ENCODE measurements at places on chromosomes 16 and 17. TPM values are rescaled to one million over a fixed set of nuclear protein-coding genes. Genes with fewer than 3 reads are reported as not detected.
A peak's percentile ranks its signal among the peaks of the same experiment; 100 is the strongest.

GRCh38 chr17:4436846-4437245, 3.1 kb downstream of the SPNS3 start:
- DNase-seq = no peak

DNA sequence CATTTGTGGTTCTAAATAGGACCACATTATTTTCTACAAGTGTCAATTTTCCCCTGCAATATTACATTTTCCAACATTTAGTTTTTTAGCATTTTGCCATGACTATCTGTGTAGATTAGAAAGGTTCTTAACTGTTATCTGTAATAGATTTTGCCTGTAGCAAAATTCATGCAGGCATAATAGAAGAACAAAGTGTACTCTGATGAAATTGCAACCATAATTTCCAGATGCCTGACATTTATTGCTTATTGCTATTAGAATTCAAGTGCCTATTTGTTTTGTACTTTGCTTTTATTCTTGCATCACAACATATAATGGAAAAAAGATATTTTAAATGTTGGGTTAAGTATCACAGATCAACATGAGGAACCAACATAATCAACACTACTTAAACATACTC, 337.7 kb downstream of the TOX3 start:
- DNase-seq = no peak

SHCBP1 gene
- total RNA-seq = 6.0 TPM

DNA sequence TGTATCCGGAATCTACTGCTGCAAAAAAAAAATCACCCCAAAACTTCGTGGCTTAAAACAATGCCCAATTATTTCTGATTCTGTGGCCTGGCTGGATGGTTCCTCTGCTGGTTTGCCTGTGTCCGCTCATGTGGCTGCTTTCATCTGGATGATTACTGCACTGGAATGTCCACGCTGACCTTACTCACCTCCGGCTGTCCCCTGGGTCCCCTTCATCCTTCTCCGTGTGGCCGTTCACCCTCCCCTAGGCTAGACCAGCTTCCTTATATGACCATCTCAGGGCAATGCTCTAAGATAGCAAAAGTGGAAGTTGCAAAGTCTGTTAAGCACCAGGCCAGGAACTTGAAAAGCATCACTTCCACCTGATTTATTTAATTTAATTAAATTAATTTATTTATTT, 31.4 kb upstream of the SPNS2 start:
- no peak for DNase-seq

DNA sequence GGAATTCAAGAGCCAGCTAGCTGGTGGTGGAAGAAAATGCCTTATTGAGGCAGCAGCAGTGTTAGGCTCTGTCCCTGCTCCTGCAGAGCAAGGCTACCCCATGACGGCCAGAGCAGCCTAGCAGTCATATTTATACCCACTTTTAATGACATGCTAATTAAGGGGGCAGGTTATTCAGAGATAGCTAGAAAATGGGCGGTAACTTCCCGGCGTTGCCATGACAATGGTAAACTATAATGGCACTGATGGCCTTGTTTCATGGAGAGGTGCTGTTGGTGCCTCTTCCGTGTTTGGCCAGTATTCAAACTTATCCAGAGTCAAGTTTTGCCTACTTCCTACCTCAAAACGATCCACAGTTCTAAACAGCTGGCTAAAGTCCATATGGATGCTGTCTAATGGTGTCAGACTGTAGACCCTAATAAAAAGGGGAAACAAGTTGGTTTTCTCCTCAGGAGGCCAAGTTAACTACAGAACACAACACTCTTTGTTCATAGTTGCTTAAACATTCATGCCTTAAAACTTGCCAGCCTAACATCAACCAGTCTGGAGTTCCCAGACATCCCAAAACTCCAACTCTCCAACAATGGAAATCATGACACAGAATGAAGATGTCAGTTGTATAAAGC, 3.7 kb upstream of the SCNN1B start:
- DNase-seq = no peak

GRCh38 chr17:50187751-50188530, 13.5 kb downstream of the COL1A1 start:
- no peak for DNase-seq

DNA sequence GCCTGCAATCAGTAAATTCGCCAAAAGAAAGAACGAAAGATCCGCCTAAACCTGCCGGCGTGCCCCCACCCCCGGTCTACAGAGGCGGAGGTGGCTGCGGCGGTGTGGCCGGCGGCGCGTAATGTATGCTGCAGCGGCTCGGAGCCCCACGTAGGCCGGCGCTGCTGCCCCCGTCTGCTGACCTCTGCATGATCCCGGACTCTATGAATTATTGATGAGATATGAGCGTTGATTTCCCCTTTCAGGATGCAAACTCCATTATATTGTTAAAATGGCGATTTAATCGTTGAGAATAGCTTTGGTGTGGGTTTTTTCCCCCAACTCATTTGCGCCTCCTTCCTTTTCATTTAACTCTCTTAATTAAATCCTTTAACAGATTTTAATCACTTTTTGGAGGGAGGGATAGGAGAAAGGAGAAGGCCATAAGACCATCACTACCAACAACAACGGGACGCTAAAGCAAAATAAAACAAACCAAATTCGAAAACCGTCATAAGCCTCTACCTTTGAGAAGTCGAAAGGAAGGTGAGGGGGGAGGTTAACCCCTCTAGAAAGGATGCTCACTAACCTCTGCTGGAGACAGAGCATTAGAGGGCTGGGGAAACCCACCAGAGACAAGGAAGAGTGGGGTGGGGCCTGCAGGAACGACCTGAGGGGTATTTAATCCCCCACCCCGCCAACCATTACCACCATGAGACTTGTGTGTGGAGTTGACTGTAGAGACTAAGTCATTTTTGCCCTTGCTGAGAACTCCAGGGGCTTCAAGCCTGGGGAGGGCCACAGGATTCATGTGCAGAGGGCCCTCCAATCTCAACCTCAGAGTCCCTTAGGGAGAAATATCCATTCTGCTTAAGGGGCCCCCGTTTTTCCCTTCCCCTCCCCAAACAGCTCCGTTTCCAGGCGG, 3.4 kb downstream of the HOXB3 start:
- DNase-seq = no peak

DNA sequence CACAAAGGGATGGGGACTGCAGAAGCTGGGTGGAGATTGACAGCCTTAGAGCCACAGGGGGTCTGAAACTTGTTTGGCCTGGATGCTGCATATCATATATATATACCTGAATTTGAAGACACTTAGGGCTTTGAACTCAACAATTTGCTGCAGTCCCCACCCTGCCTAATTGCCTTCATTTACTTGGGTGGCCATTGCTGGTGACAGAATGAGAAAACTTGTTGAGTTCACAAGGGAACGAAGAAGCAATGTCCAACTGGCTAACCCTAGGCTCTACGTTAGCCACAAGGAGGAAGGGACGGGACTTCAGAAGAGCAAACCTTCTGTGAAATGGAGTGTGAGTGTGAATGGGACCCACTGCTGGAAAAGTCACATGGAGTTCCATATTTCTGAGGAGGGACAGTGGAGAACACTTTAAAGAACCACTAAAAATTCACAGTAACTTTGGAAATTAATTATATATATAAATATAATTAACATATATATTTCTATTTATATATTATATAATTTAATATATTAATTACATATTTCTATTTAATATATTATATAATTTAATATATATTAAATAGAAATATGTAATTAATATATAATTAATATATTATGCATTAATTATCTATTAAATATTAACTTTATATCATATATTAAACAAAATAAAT, 215.3 kb upstream of the SOX9 start:
- DNase-seq = no peak

DNA sequence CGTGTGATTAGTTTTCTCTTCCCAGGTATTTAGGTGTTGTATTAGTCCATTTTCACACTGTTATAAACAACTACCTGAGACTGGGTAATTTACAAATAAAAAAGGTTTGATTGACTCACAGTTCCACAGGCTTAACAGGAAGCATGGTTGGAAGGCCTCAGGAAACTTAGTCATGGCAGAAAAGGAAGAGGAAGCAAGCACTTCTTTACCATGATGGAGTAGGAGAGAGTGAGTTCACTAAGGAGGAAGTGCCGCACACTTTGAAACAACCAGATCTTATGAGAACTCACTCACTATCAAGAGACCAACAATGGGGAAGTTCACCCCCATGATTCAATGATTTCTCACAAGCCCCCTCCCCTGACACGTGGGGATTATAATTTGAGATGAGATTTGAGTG, 1343.7 kb upstream of the GOT2 start:
- DNase-seq = no peak

DNA sequence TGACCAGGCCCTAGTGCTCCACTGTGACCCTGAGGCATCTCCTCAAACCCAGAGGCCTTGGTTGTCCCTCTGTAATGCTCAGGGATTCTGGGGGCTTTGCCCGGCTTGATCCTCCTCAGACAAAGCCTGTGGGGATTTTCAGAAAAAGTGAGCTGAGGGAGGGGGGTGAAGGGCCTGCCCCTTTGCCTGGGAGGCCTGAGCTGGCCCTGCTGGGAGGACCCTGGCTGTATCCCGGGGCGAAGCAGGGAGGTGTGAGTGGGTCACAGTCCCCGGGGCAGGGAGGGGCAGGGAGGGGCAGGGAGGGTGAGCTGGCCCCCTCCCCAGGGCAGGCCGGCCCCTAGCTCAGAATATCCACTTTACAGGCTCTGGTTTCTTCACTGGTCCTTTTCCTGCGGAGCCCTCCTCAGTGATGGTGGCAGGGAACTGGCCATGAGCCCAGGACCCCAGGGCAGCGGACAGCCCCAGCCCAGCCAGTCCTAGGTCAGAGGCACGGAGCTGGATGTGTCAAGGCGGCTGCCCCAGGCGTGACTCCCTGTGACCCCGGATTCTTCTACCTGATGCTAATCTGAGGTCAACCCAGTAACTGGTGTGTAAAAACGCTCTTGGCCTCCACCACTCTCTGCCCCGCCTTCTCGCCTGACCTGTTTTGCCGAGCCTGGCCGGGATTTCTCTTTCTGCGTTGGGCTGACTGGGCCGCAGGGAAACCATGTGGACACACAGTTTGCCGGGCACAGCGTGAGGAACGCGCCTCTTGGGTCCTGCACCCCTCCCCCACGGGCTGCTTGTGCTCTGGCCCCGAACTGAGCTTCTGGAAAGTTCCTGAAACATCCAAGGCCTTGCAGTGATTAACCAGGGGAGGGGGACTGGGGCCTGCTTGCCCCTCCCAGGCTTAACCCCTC, 5.8 kb upstream of the FASN start:
- no peak for DNase-seq

- no peak for DNase-seq
Measured at GRCh38 chr16:3058139-3059030, 7.1 kb upstream of the IL32 start.

GRCh38 chr16:79437764-79438751, 162.5 kb downstream of the MAF start:
- DNase-seq = no peak

TMEM238L gene
- not detected for total RNA-seq

GRCh38 chr17:67244431-67245072, 444 bp downstream of the HELZ start:
- DNase-seq = no peak

GRCh38 chr17:77326636-77327035, 185.9 kb downstream of the SEC14L1 start:
- no peak for DNase-seq

- DNase-seq = no peak
Measured at GRCh38 chr17:40915199-40915661, 22.2 kb downstream of the KRT23 start.

TPSG1 gene
- total RNA-seq = not detected

DNA sequence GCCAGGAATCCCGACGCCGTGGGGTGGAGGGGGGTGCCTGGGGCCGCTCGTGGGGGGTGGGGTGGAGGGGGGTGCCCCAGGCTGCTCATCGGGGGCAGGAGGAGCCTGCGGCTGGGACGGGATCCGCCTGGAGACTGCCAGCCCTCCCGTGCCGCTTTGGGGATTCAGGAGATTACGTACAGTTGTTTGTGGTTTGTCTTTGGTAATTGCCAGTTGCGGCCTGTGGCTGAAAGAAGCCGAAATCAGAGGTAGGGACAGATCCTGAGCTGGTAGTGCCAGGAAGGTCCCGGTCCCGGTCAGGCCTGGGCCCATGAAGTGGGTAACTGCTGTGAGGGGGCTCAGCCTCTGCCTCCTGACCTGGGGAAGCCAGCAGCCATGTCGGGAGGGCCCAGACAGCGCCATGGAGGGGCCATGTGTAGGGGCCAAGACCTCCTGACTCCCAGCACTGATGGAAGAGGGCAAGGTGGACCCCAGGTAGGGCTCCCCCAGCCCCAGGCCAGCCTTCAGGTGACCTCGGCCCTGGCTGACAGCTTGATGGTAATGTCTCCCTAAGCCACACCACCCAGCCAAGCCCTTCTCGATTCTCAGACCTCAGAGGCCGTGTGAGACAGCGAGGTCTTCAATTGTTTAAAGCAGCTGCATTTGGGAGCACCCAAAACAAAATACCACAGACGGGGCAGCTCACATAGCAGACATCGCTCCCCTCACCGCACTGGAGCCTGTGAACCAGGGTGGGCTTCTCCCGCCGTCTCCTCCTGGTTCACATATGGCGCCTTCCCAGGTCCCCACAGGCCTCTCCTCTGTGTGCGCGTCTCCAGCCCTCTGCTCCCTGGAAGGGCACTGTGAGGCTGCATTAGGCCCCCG, 34.9 kb upstream of the SSTR5 start:
- DNase-seq = no peak

- DNase-seq = no peak
Measured at GRCh38 chr16:19688396-19689024, 29.5 kb downstream of the KNOP1 start.

SOX9 gene
- total RNA-seq = 19.7 TPM

DNA sequence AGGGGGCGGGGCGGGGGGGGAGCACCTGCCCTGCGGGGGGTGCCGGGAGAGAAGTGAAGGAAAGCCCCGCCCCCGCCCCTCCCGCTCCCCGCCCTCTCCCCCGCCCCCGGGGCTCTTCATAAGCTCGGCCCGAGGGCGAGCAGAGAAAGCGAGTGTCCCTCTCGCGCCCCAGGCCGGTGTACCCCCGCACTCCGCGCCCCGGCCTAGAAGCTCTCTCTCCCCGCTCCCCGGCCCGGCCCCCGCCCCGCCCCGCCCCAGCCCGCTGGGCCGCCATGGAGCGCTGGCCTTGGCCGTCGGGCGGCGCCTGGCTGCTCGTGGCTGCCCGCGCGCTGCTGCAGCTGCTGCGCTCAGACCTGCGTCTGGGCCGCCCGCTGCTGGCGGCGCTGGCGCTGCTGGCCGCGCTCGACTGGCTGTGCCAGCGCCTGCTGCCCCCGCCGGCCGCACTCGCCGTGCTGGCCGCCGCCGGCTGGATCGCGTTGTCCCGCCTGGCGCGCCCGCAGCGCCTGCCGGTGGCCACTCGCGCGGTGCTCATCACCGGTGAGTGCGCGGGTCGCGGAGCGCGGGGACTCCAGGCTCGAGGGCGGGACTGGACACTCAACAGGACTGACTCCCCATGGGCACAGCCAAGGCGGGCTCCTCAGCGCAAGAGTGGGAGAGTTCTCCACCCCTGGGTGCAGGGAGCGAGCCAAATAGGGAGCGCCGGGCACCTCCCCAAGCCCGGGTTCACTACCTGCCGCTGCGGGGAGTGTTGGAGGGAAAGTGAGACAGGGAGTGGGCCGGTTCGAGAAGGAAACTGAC, at the start of gene HSD11B2:
HSD11B2 (plus strand) TSS at position 145 of the 798 bp plus-strand sequence; CDS start at position 273, 128 bp downstream.
- peak; percentile 66 for DNase-seq

PLA2G10 gene
- total RNA-seq = not detected

Measured in spinal cord (tissue), 10 donors.